ENCODE measurements at places on chromosomes 3 and 15. TPM values are rescaled to one million over a fixed set of nuclear protein-coding genes. Genes with fewer than 3 reads are reported as not detected.

- DNase-seq: no peak
These were observed 117.9 kb downstream of the LIPC start for GRCh38 chr15:58549785-58550074.

GRCh38 chr3:185658943-185659342, 72.8 kb downstream of the SENP2 start:
- no peak for DNase-seq

Gene CHRNA5
- 0.76 TPM for polyA plus RNA-seq

Gene HRH1
- polyA plus RNA-seq: 3.0 TPM

- DNase-seq: peak; percentile 41
These were observed 140.1 kb downstream of the SMAD6 start for GRCh38 chr15:66841953-66842681.

DNA sequence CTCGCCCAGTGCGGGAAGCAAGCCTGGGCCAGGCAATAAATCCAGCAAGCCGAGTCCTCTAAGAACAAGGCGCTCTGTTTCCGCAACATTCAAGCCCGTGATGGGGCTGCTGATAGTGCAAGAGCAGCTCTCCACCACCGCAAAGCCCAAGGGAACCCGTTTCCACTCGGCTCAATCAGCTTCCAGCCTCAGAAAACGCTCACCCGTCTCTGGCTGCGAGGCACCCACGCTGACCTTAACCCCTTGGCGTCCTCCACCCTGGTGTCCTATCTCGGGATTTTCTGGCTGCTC, 17.8 kb downstream of the SPATA12 start:
- DNase-seq: no peak

GRCh38 chr3:123520656-123521055, 64.2 kb downstream of the HACD2 start:
- no peak for DNase-seq

DNA sequence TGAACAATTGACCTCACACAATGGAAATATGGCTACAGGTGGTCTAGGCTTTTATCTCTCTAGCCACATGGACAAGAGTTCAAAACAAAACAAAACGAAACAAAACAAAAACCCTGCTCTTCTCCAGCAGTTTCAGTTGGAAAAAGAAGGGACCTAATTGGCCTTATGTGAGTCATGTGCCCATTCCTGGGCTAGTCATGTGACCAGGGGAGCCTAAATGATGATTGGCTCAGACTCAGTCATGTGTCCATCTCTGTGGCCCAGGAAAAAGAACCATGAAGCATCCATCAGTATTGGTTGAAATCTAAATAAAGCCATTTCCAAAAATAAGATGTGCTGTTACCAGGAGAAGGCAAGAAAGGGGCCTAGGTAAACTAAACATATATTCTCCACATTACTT, 96.8 kb downstream of the ANXA2 start:
- no peak for DNase-seq

- no peak for DNase-seq
These were observed 116.2 kb upstream of the NECTIN3 start for GRCh38 chr3:110955301-110955880.

DNA sequence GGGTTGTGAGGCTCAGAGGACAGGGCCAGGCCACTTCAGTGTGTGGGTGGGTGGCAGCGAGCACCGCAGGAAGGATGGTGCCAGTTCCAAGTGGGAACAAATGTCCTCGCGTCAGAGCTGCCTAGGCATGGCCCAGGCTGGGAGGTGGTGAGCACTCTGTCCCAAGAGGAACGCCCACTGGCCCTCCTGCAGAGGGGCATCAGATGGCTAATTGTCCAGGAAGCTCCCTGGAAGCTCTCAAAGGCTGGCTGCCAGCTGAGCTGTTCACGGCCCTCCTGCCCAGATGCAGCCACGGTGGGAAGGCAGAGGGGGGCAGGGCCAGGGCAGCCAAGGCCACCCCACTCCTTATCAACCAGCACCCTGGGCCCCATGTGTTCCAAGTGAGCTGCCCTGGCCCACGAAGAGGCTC, 55.2 kb downstream of the IQSEC1 start:
- no peak for DNase-seq

DNA sequence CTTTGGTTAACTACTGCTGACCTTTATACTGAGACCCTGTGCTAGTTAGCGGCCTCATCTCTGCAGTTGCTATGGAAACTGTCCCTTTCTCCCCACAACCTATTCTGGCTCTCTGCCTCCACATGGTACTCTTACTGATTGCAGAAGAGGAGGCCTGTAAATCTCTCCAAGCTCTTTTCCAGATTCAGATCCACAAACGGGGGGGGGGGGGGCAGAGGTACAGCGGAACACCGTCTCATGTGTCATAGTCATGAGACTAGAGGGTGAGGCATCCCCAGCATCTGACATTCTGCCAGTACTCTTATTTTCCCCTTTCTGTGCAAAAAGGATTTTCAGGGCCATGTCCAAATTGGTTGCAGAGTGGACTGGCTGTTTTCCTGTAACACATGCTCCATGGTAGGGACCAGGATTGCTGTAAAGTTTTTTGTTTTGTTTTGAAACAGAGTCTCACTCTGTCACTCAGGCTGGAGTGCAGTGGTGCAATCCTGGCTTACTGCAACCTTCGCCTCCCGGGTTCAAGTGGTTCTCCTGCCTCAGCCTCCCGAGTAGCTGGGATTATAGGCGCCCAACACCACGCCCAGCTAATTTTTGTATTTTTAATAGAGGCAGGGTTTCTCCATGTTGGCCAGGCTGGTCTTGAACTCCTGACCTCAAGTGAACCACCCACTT, 8.3 kb upstream of the MAP1A start:
- no peak for DNase-seq

DNA sequence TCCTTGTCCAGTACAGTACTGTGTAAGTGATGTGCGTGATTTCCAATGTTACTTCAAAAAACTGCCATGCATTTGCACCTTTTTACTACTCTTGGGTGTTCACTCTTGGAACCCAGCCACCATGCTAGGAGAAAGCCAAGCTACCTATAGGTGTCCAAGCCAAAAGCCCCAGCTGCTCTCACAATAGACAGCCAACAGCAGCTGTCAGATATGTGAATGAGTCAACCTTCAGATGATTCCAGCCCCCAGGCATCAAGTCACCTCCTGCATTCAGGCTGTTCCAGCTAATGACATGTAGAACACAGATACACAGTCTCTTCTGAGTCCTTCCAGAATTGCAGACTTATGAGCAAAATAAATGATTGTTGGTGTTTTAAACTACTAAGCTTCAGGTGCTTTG, 417.7 kb upstream of the TGFBR2 start:
- no peak for DNase-seq

All from forelimb muscle (tissue), 1 donor.